ENCODE measurements at places on chromosomes 16 and 17.

DNA sequence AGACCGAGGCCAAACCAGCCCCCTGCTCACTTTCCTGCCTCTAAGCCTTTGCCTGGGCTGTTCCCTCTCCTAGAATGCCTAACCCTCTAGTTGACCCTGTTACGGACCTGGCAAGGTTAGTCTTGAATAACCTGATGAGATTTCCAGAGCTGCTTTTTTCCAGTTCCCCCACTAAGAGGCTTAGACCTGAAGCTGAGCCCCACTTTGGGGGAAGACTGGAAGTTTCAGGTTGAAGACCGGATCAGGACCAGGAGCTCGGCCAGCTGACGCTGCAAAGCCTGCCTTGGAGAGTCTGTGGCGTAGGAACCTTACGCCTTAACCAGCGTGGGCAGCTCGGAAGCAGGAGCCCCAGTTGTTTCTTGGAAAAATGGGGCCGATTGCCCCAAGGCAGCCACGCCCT is 129.8 kb downstream of the OR1D5 start:
- no peak for DNase-seq

- no peak for DNase-seq
These were observed 11.4 kb downstream of the CTNS start for GRCh38 chr17:3647769-3648555.

- DNase-seq: no peak
These were observed 181.8 kb downstream of the HS3ST3B1 start for GRCh38 chr17:14482715-14483114.

DNA sequence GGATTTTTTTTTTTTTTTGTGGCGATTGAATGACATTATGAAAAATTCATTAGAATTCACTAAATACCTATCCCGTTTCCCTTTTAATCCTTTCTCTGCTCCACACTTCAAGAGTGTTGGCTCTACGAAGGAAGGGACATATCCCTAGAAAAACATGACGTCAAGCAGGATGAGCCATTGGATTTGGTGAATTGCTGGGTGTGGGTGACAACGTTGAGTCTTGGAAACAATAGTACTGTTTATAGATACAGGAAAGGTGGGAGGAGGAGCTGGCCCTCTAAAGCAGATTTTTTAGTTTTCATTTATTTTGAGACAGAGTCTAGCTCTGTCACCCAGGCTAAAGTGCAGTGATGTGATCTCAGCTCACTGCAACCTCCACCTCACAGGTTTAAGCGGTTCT is 167.6 kb upstream of the FAM20A start:
- DNase-seq: no peak

DNA sequence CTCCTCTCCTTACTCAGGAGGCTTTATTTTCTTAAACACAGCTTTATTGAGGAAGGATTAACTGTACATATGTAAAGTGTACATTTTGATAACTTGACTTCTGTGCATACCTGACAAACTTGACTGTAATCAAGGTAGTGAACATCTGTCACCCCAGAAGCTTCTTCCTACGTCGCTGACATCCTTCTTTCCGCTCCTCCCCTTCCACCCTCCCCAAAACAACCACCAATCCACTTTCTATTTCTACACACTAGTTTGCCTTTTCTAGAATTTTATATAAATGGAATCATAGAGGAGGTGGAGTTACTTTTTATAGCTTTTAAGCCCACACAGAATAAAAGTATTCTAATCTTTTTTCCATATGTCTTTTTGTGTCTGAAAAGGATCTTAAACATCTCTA is 225.2 kb upstream of the RBFOX1 start:
- DNase-seq: no peak

- no peak for DNase-seq
These were observed 8.5 kb upstream of the ERN1 start for GRCh38 chr17:64138441-64138840.

DNA sequence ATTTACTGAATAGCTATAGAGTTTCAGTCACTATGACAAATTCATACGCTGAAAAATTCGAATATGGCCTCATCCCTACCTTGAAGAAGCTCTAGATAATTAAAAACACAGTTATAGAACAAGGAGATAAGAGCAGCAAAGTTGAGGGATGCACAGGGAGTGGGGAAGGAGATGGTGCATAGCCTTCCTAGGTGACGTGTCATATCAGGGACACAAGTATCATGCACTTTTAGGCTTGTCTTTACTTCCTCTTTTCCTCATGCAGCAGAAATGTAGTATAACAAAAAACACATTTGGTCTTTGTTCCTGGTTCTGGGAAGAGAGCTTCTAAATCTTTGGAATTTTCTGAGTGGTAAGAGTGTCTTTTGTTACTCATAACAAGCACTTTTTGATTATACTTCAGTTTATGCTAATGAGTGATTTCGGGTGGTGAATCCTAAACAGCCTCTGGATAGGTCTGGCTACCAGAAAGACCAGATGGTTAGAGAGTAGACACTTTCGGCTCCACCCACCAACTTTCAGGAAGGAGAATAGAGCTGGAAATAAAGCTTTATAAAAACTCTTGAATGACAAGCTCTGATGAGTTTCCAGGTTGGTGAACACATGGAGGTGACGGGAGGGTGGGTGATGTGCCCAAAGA is 341.4 kb downstream of the UTP18 start:
- DNase-seq: no peak

- no peak for DNase-seq
These were observed 3.5 kb upstream of the MTHFSD start for GRCh38 chr16:86558355-86559193.

- no peak for DNase-seq
These were observed 478.8 kb upstream of the HSBP1 start for GRCh38 chr16:83328936-83329335.

- DNase-seq: no peak
These were observed 5.0 kb upstream of the CDH13 start for GRCh38 chr16:82621781-82622180.

GRCh38 chr17:14732211-14732610 is 431.3 kb downstream of the HS3ST3B1 start:
- DNase-seq: no peak

- DNase-seq: peak; percentile 22
These were observed 1.4 kb upstream of the HS3ST3B1 start for GRCh38 chr17:14299280-14300141.

GRCh38 chr16:14502932-14503741 is 126.9 kb downstream of the PARN start:
- no peak for DNase-seq

GRCh38 chr17:37483311-37484039 is 6.2 kb upstream of the DUSP14 start:
- DNase-seq: no peak

GRCh38 chr17:5861854-5862253 is 208.3 kb upstream of the WSCD1 start:
- DNase-seq: no peak

DNA sequence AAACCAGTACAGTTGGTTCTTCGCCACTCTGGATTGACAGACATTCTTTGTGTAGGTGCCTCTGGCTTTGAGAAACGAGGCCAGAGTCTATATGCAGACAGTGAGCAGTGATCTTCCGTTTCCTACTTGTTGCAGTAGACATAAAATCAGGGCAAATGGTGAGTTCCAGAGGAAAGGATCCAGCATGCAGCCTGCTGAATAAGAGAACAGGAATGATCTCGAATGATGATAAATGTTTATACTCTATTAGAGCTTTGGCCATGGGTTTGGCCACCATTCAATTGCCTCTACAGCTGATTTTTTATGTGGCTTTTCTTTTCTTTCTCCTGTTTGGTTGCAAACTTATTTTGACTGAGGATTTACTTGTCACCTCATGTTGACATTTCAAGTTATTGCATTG is 286.7 kb downstream of the IRX3 start:
- DNase-seq: no peak

DNA sequence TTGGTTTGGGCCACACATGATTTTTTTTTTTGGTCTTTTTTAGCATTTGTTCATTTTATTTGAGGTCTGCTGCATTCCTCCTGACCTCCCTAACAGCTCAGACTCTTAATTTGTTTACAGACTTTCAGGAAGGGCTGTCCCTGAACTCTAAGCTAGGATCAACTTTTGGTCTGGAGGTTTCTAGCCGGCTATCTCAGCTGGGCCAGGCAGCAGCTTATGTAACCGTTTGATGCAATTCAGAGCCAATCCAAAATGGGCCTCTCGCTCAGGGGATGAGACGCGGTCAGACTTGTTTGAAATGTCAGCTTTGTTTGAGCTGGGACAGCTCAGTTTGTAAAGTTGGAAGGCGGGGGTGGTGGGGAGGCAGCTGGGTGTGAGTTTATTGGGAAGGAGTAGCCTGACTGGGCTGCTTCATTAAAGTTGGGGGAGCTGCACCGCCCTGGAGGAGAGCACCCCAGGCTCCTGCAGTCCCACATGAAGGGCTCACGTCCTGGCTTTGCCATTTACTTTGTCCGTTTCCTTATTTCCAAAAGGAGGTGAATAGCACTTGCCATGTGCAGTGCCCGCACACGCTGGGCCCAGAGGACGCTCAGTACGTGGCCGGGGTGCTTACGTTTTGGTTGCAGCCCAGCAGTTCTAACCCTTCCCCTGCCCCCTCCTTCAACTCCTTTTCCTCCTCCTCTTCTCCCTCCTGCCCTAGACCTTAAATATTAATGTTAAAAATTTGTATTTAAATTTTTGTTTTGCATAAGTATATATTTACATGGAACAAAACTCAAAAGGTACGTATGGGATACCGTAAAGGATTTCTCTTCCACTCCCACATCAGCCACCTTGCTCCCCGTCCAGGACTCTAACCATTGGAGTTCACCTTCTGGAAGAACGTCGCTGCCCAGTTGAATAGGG is 121.2 kb downstream of the SNX29 start:
- no peak for DNase-seq
